ENCODE measurements at places on chromosomes 6 and 20.

DNA sequence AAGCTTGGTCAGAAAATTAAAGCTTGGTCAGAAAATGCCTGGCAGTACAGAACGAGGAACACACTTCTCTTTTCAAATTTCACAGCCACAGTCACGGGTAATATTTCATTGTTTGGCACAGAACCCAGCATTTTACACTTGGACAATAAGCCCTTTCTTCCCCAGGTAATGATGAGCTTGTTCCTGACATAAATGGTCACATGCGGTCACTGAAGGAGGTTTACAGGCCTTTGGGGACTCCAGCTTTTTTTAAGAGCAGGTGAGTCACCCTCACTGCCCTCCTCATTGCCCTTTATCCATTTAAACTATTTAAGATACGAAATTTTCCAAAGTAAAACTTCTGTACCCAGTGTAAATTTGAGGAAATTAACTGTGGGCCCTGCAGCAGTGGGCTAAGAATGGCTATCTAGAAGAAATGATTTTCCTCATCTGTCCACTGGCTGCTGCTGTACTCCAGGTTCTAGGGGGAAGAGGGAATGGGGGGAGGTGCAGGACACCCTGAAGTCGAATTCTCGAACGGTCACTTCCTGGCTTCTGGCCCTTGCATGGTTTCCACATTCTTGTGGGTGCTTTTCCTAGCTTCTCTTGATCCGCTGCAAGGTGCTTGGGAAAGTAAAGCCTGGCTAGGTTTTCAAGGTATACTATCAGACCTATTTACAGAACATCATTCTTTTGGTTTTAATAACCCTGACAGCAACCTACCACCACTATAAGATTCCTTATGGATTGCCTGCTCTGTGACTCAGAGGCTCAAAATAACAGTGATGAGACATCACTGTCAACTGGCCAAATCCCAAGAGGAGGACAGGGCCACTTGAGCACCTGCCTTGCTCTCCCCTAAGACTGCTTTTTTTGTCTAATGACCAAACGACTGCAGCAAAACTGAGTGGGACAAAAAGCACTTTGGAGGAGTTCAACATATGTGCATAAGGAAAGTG, 75.8 kb downstream of the PREP start:
- DNase-seq = peak; percentile 27

- DNase-seq = no peak
Measured at GRCh38 chr6:156808287-156808686, 31.1 kb downstream of the ARID1B start.

GRCh38 chr6:69063401-69063800, 428.3 kb downstream of the ADGRB3 start:
- no peak for DNase-seq

GRCh38 chr6:12911427-12911826, 194.9 kb downstream of the PHACTR1 start:
- DNase-seq = no peak

DNA sequence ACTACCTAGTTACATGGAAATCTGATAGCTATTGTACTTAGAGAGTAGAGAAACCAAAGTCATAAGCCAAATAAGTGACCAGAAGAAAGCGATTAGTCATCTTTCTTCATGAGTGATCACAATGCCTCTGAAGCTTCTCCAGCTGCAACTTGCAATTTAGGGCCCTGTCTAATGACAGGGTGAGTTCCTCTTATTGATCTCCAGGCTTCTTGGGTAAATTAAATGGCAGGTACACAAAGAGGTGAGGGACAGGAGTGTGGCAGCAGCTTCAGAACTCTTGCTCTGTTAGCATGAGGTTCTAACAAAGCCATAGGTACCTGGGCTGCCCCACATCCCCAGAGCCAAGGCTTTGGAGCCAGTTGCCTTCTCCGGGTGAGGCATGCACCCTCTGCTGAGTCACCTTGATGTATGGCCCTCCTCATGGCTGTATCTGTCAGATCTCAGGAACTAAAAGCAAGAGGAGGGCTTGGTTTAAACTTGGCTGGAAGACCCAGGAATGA, 60.8 kb downstream of the PRDM1 start:
- DNase-seq = peak; percentile 19

DNA sequence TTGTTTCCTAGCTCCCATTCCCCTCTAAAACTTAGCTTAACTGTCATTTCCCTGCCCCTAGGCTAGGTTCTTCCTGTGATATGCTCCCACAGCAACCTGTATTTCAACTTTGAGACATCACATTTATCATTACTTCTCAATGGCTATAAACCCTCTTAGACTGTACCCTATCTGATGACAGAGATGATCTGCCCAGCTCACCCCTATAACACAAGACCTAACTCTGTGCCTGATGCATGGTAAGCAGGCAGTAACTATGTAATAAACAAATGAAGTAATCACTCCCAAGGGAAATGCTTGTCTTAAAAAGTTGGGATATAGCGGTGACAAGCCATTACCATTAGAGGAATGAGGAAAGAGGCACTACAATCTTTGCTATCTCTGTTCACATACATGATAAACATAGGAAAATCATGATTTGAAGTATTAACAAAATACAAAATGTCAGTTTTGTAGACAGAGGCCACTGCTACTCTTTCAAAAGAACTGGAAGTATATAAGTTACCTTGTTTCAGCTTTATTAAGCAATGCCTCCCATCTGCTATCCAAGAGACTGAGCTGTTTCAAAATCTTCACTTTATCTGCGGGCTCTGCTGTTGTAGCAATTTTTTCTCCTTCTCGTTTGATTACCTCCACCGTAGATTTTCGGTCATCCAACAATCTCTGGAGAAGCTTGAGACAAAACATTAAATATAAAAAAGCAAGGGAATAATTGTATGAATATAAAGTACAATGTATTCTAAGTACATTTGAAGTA, 110.7 kb downstream of the DST start:
- no peak for DNase-seq

GRCh38 chr6:40419946-40420728, 167.0 kb downstream of the LRFN2 start:
- DNase-seq = no peak

GRCh38 chr6:46393940-46394337, 97.3 kb downstream of the RCAN2 start:
- no peak for DNase-seq

- DNase-seq = no peak
Measured at GRCh38 chr6:125157725-125158124, 4.2 kb downstream of the TPD52L1 start.

DNA sequence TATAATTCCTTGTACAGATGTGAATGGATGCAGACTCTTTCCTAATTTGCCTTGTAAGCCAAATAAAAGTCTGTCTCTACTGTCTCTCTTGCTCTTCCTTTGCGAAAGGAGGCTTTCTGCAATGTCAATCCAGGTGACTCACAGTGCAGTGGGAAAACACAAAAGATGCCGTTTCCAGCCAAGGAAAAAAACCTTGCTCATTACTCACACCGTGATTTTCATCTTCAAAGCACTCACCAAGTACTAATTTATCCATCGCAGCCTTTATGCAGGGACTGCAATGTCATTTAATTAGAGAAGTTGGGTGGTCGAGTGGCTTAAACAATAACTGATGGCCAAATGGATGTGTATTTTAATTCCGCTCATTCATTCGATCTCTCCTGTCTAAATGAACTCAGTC, 23.8 kb downstream of the SAYSD1 start:
- DNase-seq = no peak

DNA sequence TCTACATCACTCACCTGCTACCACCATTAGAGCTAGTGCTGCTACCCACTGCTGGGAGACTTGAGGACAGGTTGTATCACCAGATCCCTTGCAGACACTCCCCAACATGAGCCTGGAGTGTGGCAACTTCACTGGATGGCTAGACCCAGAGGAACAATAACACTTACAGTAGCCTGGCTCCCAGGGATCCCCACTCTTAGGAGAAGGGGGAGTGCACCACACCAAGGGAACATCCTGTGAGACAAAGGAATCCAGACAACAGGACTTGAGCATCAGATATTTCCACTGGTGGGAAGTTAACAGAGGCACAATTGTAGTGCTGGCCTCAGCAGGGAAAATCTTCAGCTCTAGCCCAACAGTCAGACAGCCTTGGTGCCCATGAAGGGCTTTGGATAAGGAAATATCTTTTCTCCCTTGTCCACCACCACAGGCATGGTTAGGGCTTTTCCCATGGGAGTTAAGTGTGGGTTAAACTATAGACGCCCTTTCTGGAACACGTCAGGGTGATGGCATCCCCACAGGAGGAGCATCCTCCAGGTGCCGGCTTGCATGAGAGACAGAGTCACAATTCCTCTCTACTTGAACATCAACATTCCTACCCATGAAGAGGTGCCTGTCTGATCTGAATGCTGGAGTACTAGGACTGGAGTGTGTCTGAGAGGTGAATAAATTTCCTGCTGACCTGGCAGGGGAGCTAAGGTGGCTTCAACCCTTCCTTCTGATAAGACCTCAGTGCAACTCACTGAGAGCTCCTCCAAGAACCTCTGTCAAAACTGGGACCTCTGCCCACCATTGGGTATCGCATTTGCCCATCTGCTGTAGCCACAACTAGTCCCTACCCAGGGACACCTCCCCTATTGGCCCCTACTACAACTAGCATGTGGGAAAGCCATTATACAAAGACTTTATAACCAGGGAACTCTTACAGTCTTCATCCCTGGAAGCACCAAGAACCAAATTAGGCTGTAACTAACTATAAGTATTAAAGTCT, 55.4 kb upstream of the SIRPG start:
- DNase-seq = no peak

DNA sequence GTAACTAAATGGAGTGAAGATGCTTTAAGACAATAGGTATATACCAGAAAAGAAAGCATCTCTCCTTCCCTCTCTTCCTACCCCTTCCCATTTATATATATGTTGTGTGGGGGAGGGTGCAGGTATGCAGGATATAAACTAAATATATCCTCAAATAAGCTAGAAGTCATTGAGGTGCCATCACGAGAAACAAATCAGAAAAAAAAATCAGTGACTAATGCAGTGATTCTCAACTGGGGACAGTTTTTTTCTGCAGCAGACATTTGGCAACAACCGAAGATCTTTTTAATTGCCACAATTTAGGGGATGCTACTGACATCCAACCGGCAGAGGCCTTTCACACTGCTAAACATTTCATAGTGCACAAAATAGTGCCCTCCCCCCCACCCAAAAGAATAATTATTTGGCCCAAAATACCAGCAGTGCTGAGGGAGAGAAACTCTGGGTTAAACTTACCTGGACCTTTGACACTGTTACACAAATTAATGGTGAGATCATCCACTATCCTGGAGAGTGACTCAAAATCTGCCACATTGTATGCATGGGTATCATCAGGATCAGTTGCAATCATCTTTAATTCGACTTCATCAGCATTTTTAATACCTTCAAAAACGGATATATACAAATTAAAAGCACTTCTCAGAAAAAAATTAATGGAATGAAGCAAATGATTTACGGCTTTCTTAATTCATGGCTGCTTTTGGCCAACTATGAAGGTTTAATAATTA, 55.0 kb downstream of the COL12A1 start:
- no peak for DNase-seq

DNA sequence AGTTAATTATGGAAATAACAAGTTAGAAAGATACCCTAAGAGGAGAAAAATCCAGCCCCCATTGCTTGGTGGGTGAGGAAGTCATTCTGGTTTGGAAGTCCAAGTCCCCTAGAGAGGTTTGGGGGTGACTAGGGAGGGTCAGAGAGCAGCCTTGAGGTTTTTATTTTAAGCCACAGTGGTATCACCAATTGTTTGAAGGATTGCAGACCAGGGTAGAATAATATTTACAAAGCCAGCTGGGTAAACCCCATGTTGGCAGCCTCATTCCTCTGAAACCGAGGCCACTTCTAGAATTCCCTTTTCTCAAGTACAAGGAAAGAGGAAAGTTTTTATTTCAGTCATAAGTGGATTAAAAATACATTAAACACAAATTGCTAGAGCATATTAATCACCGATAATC, 99.7 kb downstream of the TMEM170B start:
- peak; percentile 24 for DNase-seq

- no peak for DNase-seq
Measured at GRCh38 chr6:9699888-9700287, 715.0 kb downstream of the TFAP2A start.

DNA sequence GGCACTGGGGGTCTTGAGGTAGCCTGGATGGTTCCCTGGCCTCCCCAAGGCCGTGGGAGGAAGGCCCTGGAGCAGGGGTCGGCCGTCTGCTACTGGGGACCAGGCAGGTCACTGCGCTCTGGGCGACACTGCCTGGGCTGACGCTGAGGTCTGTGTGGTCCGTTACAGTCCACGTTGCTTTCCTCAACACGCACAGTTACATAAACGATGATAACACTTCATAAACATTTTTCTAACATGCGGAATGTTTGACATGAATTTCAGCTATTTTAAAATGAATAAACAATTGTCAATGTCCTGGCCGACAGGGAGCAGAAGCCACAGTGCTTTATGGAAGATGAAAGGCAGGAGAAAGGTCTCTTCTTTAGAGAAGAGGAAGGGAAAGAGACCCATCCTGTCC, 10.2 kb upstream of the RBBP8NL start:
- DNase-seq = peak; percentile 63

- no peak for DNase-seq
Measured at GRCh38 chr20:31590717-31591225, 14.3 kb upstream of the ID1 start.

GRCh38 chr6:67393356-67393755, 1241.7 kb upstream of the ADGRB3 start:
- DNase-seq = no peak

- DNase-seq = no peak
Measured at GRCh38 chr6:133743621-133744020, 145.3 kb upstream of the TCF21 start.

GRCh38 chr6:37150314-37150713, 19.6 kb upstream of the PIM1 start:
- DNase-seq = no peak

DNA sequence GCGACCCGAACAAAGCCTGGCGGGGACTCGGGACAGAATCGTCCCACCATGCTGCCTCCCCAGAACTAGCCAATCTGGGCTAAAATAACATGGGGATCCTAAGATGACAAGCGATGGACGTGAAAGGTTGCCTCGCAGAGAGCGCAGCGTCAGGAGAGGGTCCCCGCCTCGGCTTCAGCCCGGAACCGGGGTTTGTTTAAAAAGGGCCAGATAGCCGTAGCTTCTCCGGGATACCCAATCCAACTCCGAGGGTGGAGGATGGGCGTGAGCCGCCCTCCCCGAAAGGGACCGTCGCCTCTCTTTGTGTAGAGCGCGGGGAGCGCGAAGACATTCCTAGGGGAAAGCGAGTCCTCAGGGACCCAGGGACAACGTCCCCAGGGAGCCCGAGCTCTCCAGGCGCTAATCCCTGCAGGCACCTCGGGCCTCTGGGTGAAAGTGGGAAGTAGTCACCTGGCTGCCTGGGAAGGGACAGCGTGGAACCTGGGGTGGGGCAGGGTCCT, 643 bp downstream of the CD24 start:
- DNase-seq = no peak

GRCh38 chr6:137471986-137472385, 22.2 kb downstream of the OLIG3 start:
- no peak for DNase-seq

- DNase-seq = no peak
Measured at GRCh38 chr20:57627339-57627738, 7.1 kb upstream of the ZBP1 start.

- DNase-seq = no peak
Measured at GRCh38 chr20:50821994-50822393, 27.1 kb downstream of the BCAS4 start.

Data from hepatic stellate cell (primary cell).